Left renal pelvis (tissue), 4 donors: ENCODE measurements at places on chromosomes 16 and 17. TPM values are rescaled to one million over a fixed set of nuclear protein-coding genes. Genes with fewer than 3 reads are reported as not detected.

DNA sequence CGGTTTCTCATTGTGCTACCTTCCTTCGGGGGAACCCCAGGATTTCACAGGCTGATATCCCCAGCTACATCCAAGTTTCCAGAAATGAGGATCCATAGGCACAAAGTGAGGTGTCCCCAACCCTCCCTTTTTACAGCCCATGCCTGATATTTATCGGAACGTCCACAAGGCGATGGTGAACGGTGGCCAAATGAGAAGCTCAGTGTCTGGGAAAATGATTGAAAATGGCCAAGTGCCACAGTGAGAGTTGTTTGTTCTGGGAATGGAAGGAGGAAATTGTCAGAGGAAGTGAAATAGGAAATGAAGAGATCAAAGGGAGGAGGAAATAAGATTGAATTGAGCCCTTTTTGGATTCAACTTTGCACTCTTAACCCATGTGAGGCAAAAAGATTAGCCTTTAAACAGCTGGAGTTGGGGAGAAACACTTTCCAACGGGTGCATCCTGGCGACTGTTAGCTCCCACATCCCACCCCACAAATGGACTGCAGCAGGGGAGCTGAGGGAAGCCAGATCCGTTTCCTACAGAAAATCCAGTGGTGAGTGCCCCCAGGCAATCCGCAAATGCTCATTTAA, 294.4 kb upstream of the IRX5 start:
- no peak for DNase-seq

- peak; percentile 29 for DNase-seq
Measured at GRCh38 chr16:58828901-58829545, 94.9 kb upstream of the GOT2 start.

DNA sequence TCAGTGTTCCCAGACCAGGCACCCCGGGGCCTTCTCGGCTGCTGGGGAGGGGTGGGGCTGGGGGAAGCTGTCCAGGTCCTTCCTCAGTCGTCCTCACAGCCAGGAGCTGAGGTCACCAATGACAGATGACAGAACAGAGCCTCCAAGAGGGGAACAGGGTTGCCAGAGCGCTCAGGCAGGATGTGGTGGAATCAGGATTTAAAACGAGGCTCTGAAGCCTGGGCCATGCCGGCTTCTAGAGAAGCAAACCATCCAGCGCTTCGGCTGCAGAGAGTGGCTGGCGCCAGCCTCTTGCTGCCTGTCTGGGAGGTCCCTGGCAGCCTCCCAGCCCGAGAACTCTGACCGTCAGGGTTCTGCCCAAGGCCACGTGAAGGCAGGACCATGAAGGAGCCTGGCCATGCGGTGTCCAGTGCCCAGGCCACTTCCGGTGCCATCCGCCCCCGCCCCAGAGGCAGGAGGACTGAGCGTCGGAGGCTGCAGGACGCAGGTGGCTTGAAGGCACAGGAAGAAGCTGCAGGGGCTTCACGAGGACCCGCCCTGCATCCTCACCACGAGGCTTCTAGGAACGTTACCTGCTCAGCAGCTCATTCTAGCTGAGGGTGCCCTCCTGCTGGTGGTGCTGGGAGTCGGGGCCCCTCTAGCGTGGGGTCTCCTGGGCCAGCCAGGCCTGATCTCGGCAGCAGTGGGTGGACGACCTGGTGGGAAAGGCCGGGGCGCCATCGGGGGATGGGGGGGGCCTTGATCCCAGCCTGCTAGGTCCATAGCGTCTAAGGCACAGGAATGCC, 78.5 kb downstream of the KLHDC4 start:
- no peak for DNase-seq

DNA sequence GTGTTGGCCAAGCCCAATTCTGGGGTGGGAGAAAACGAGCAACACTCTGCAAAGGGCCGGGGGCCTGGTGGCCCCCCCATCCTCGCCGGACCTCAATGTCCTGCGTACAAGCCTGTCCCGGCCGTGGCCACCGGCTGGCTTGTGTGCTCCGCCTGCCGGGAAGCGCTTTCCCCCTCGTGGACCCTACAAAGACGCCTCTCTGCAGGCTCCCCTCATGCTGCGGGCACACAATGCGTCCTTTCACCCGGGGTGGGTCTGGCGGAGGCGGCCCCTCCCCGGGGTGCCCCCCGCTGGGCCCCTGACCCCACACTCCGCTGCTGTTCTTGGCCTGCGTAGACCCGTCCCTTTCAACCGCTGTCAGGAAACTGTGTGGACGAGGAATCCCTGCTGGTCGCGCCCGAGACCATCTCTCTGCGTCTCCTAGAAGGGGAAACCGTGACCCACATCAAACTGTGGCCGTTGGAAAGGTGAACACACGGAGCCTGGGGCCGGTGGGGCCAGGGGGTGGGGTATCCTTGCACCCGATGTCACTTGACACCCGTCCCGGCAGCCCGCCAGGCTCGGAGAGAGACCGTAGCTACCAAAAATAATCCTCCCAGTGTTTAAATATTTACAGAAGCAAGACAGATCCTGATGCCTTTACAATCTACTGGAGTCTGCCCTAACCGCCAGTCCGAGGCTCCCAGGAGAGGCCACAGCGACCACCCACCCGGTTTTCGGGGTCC, 43.6 kb downstream of the TBC1D16 start:
- DNase-seq: no peak

DNA sequence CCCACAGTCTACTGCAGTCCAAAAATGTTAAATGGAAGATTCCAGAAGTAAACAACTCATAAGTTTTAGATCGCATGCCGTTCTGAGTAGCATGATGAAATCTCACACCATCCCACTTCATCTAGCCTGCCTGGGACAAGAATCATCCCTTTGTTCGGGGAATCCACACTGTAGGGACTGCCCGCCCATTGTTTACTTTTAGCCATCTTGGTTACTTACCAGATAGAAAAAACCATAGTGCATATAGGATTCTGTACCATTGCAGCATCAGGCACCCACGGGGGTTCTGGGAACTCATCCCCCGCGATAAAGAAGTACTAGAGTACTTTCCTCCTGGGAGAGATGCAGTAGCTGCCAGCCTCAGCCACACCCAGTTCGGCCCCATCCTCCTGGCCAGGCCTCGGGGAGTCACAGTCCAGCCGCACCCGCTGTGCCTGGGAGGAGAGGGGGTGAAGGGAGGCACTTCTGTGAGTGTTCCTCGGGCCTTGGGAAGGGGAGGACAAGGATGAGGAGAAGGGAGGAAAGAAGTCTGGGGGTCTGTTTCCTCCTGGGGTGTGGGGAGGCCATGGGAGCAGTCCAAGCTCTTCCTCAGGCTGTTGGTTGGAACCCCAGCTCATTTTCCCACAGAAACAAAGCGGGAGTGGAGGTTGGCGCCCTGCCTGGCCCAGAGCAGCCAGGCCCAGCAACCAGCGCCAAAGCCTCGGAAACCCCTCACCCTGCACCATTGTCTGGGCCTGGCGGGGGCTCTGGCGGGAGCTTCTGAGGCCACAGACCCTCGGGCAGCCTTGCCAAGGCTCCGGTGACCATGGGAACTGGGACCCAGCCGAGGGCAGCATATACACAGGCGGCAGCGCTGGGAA, 8.9 kb downstream of the TRIM47 start:
- no peak for DNase-seq

- DNase-seq: no peak
Measured at GRCh38 chr16:69393898-69394849, 8.4 kb upstream of the TERF2 start.

LIMD2 gene
- 22.6 TPM for polyA plus RNA-seq

CCL17 gene
- not detected for polyA plus RNA-seq

DNA sequence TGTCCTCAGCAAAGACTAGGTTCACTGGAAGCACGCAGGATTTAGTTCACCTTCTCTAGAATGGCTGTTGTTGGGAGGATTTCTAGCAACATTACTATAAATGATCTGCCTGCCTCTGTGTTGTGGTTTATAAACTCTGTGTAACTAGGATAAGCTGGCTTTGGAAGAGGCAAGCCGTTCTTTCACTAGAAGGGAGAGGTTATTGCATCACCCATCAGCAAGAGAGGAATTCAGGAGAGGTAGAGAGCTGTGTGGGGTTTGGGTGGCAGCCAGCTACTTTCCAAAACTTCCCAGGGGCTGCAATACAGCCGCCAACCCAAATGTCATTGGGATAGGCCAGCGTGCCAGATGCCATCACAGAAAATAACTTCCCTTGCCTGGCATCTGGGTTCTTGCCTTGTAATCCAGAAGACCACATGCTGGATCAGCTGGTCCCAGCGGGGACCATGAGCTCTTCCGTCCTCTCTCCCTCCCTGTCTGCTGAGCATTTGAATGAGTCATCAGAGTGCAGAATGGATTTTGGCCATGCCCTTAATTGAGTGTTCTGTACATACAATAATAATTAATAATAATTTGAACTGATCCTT, 95.7 kb upstream of the RBFOX1 start:
- DNase-seq: no peak

C17orf78 gene
- not detected for polyA plus RNA-seq

DNA sequence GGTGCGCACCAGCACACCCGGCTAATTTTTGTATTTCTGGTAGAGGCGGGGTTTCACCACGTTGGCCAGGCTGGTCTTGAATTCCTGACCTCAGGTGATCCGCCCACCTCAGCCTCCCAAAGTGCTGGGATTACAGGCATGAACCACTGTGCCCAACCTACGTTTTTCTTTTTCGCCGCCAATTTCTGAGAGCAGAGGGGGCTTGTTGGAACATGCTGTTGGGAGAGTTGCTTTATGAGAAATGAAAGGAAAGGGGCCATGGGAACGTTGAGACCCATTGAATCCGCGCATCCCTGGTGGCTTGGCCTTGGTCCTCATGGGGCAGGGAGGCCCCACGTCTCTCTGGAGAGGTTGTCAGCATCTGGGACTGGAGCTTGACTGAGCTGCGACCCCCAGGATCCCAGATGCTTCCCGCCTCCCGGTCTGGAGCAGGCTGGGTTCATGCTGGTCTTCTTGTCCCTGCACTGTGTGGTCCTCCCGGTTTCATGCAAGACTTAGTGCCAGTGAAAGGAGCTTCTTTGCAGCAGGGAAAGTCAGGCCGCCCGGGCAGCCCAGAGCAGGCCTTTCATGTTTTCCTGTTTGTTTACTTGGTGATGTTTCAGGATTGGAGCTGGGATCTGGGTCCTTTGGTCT, 22.8 kb downstream of the CRISPLD2 start:
- DNase-seq: no peak

USP43 gene
- 9.2 TPM for polyA plus RNA-seq

DNA sequence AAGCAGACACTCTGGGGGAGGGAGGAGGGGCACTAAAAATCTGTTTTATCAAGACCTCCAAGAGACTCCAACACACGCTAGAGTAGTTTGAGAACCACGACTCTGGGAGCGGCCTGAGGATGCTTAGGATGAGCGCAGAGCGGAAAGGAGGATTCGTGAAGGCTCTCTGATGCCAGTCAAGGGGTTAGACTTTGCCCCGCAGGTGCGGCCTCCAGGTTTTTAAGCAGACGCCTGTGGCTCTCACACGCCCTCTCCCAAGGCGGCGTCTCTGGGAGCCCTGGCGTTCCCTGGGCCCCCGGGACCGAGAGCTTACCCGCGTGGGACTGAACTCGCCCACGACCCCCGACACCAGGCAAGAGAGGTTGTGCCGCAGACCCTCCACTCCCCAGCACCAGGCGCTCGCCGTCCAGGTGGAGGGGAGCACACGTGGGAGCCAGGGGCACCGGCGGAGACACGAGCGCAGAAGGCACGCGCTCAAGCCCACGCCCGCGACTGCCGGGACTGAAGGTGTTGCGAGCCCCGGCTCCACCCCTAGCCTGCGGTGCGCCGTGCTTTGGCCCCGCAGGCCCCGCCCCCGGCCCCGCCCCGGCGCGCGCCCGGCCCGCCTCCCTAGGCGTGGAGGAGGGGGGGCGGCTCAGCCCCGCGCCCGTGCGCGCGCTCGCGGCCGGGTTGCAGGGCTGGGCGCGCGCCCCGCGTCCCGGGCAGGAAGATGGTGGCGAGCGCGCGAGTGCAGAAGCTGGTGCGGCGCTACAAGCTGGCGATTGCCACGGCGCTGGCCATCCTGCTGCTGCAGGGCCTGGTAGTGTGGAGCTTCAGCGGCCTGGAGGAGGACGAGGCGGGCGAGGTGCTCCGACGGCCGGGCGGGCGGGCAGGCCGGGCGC, at the start of gene XYLT2:
Gene XYLT2 (plus strand): TSS at position 695 of the 881 bp plus-strand sequence. CDS start 15 bp downstream, at position 710.
- peak; percentile 81 for DNase-seq

DNA sequence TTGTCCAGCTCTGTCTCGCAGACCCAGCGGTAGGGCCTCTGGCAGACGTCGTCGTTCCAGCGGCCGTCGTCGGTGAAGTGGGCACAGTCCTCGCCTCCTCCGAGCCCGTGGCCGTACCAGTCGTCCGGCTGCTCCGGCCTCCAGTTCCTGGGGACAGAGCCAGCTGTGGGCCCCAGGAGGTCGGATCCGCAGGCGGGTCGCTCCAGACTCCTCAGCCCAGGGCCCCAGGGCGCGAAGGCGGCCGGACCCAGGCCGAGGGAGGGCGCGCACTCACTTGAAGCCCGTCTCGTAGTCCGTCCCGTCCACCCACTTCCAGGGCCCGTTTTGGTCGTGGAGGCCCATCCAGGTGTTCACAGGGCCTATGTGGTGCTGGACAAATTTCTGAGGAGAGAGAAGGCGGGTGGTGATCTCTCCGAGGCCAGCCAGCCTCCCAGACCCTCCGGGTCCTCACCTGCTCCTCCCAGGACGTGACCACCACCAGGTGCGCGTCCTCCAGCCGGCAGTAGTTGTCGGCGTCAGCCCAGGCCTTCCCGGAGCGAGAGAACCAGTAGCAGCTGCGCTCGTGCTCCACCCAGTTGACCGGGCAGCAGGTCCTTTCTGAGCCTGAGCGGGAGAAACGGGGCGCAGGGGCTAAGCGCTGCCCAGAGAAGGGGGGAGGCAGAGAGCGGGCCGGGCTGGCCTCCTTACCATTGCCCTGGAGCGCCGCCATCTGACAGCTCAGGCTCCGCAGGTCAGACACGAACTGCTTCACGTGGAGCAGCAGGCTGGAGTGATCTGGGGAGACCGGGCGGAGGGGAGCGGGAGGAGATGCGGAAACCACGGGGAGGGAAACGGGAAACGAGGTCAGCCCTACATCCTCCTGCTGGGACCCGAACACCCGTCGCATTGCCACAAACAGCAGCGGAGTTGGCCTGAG, 5.2 kb downstream of the ASGR1 start:
- peak; percentile 46 for DNase-seq

RNF167 gene
- 135 TPM for polyA plus RNA-seq

DNA sequence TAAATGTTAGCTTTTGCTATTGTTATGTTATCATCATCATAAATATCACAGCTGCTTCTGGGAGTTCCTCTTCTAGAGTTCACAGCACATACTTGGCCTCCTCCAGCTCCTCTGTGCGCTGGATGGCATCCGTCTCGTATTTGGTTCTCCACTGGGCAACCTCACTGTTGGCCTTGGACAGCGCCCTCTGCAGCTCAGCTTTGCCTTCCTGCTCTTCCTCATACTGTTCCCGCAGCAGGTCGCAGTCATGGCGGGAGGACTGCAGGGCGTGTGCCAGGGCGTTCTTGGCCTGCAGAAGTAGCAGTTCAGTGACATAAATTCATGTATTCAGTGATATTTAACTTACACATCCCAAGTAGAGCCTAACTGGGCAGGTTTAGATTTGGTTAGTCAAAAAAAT, 23.4 kb downstream of the MYH8 start:
- no peak for DNase-seq

GRCh38 chr16:22239131-22239805, 33.2 kb downstream of the EEF2K start:
- DNase-seq: no peak

GRCh38 chr16:57245472-57246113, 534 bp downstream of the ARL2BP start:
- DNase-seq: no peak

RNF112 gene
- 0.68 TPM for polyA plus RNA-seq
